ENCODE measurements at places on chromosomes 7 and 10. TPM values are rescaled to one million over a fixed set of nuclear protein-coding genes. Genes with fewer than 3 reads are reported as not detected.

DNA sequence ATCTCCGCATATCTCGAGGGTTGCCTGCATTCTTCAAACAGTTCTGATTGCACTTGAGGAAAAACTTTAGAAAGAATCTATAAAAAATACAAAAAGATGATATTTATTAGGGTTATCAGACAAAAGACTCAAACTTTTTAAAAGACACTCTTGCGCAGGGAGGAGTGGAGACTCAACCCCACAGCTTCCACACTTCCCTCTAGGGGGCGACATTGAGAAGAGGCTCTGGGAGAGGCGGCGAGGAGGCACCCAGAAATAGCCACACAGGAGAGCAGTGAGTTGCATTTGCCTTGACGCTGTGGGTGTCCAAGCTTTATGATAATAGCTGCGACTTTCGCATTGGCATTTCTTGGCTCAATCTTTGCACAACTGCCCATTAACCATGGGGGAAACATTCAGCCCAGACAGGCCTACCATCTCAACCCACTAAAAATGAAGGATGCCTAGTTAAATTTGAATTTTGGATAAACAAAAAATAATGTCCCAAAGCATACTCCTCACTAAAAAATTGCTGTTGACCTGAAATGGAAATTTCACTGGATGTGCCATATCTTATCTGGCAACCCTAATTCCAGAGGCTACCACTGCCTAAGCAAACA is 86.2 kb downstream of the EBF3 start:
- DNase-seq: no peak

GRCh38 chr10:49226594-49226993 is 38.4 kb upstream of the TMEM273 start:
- no peak for DNase-seq

DNA sequence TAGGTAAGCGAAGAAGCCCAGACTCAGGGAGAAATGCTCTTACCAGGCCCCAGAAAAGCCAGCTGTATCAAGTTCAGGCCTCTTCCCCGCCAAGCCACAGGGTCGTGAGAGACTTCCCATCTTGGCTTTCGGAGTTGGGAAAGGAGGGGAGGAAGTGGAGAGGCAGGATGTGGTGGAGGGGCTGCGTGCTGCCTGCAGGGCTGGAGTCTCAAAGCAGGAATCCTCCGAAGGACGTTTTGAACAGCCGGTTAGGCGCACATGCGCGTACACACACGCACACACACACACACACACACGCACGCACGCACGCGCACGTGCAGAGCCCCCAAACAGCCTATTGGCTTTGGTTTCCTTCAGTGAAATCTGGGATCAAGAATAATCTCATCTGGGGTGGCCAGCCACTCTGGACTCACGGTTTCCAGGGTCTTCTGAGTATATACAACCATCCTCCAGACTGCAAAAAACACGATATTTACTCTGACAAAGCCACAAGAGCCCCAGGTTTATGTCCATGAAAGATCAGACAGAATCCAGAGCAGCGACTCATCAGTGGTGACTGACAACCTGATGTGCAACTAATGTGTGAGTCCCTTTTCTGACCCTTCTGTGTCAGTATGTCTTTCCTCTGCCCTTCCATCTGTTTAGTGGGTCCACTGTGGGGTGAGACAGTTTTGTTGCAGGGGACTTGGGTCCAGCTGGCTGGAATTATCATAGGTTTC is 115.0 kb upstream of the ZNF438 start:
- DNase-seq: peak; percentile 33

GRCh38 chr10:43221419-43222209 is 45.3 kb downstream of the RASGEF1A start:
- no peak for DNase-seq

EBLN1 gene
- total RNA-seq: not detected

CTAGE8 gene
- total RNA-seq: 3.1 TPM

DNA sequence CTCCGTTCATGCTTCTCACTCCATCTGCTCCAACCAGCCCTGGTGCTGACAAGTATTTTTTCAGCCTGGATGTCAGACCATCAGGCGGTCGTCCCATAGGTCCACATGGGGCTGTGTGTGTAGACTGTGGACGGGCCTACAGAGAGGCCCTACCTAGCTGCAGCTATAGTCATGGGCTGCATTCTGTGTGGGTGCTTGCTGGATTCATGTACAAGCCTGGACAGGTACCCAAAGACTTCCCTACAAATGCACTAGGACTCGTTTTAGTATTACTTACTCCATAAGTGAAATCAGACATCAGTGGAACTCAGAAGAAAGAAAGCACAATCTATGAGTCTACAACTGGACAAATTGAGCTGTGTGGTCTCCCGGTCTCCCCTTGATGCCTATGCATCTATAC is 146.8 kb downstream of the PKD1L1 start:
- DNase-seq: no peak

DNA sequence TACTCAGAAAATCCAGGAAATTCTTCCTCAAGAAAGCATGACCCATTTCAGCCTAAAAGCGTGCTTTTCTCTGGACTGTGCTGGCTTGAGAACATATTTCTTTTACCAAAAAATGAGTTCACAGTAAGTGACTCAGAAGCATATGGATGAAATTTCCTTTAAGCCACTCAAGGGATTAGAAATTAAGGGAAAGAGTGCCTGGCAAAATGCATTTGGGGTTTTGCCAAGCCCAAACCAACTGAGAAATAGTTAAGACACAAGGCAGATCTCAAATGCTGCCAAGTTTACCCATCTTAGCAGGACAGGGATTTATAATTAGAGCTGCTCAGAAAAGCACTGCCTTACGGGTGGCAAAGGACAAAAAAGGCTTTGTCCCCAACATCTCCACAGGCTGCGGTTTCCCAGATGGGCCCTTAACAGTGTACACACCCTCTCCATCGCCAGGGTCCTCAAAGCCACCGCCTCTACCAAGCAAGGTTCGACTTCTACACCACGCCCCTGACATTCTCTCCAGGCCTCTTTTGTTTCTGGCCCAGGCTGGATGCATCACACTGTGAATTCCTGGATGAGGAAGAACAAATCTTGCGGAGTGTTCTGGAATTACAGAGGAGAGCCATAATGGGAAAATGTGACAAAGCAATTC is 30.1 kb upstream of the CDHR3 start:
- peak; percentile 13 for DNase-seq

ADRA2A gene
- total RNA-seq: 346 TPM

CLRN3 gene
- total RNA-seq: 40.8 TPM

PDE1C gene
- 2.4 TPM for total RNA-seq

DNA sequence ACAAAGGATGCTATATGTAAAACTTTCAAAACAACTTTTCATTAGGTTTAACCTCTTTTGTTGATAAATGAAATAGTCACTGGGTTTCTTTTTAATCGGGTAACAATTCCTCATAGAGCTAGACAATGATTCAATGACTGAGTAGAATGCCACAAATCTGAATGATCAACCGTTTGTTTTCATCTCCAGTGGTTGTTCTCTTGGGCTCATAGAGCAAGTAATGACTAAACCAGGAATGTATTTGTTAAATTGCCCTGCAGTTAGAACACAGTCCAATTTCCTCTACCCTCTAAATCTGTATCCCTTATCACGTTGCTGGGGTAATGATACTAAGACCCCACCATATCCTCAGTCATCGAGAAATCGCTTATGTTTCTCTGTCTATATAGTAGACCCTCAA is 40.0 kb downstream of the CNNM1 start:
- no peak for DNase-seq

- no peak for DNase-seq
Observed at GRCh38 chr7:68269405-68269804, 1272.8 kb downstream of the TYW1 start.

GRCh38 chr7:150962553-150963399 is 15.3 kb downstream of the KCNH2 start:
- peak; percentile 44 for DNase-seq

CALY gene
- total RNA-seq: 0.92 TPM

INSYN2A gene
- total RNA-seq: not detected

EPO gene
- total RNA-seq: not detected

SRGN gene
- 91.4 TPM for total RNA-seq

- no peak for DNase-seq
Observed at GRCh38 chr10:48594803-48595538, 9.9 kb downstream of the ARHGAP22 start.

OR6B1 gene
- not detected for total RNA-seq

HOXA10 gene
- 0.12 TPM for total RNA-seq

- no peak for DNase-seq
Observed at GRCh38 chr10:109934958-109935793, 11.9 kb upstream of the XPNPEP1 start.

GRCh38 chr10:125520968-125521367 is 162.0 kb downstream of the TEX36 start:
- DNase-seq: no peak

- DNase-seq: no peak
Observed at GRCh38 chr7:84811362-84811761, 375.5 kb downstream of the SEMA3D start.

FAM241B gene
- total RNA-seq: 4.0 TPM

GRCh38 chr7:136143271-136143670 is 166.1 kb upstream of the MTPN start:
- no peak for DNase-seq

DNA sequence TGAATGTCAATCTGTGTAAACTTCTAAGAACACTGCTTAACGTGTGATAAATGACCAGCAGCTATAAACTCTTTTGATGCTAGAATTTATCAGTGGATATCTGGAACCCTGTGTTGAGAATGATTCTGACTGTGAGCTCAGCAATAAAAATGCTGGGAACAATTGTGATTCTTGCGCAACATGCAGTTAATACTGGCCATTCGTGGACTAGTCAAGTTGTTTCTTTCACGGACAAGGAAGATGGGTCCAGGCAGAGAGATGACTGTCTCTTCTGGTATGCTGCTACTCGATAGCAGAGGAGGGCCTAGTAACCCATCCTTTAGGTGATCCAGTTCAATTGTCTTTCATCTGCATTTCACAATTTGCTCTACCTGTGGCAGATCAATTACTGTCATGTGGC is 394.8 kb upstream of the IGFBP3 start:
- DNase-seq: no peak

- peak; percentile 58 for DNase-seq
Observed at GRCh38 chr7:54932818-54933543, 85.8 kb upstream of the EGFR start.

GRCh38 chr7:4959893-4960292 is 906 bp upstream of the MMD2 start:
- no peak for DNase-seq

SPDYE18 gene
- 0.72 TPM for total RNA-seq

DNA sequence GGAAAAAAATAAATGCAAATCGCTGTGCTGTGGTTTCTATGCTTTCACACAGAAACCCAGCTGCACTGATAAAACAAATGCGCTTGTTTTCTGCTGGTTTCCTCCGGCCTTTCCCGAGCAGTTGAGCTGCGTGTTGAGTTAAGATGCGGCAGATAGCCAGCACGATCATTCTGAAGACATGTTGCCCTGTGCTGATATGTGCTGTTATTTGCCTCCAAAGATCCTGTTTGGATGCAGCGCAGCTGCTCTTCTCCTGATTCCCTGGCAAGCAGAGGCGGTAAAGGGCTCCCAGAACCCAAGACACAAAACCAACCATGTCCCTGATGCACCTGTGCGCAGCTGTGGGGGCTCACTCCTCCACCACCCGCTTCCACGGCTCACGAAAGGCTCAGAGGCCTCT is 225.4 kb downstream of the PAXIP1 start:
- DNase-seq: no peak

DNA sequence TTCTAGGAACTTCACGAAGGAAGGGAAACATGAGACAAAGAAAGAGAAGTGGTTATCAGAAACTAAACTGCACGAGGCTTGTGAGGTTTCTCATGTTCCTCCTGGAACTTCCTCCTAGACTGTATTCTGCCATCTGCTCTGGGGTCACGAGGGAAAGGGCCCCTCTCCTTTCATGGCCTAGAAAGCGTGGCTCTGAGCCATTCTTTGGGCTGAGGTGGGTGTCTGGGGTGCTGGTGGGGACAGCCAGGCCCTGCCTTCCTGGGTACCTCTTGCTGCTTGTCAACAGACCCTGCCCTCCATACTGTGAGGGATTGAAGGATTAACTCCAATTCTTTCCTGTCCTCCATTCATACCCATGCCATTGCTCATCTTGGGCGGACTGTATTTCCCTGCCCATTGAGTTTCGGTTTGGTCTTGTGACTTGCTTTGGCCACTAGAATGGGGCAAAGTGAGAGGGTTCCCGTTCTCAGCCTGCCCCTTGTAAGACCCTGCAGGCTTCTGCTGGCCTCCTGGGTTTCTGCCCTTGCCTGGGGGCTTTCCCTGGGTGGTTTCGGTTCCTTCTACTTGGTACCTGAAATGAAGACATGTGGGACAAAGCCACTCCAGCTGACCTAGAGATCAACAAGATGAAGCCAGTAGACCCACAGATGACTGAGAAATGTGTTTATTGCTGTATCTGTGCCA is 14.9 kb upstream of the GIMAP8 start:
- DNase-seq: no peak

DNA sequence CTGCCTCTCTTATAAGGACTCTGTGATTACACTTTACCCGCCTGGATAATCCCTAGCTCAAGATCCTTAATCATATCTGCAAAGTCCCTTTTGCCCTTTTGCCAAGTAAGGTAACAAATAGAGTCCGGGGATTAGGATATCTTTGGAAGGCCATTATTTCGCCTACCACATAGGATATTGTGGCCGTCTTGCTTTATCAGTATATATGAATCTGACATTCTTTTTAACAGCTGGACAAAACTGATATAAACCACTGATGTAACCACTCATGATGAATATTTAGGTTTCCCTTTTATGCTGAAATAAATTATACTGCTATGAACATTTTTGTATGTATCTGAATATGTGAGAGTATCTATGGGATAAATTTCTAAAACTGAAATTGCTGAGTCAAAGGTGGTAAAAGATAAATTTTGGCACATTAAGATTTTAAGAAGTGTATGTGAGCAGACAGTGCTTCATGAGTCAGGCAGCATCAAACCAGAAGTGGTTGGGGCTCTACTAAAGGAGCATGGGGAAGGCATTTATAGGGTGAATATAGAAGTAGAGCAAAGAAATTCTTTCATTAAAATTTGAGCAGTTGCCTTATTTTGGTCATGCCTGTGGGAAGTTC is 44.7 kb downstream of the AVL9 start:
- DNase-seq: no peak

DNA sequence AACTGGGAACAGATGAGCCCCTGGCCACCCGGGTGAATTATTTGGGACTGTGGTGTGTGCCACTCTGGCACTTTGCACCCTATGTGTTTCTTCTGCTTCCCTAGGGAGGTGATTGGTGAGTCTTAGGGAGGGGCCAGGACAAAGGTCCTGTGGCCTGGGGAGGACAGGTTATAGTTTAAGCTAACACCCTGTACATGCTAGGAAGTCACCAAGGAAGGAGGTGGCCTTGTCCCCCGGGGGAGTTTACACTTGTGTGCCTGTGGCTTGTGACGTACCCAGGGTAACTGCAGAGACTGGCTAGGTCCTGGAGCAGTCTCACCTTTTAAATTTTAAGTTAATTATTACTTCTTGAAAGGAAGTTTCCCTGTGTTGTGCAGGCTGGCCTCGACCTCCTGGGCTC is 196.2 kb downstream of the BAMBI start:
- DNase-seq: no peak

DNA sequence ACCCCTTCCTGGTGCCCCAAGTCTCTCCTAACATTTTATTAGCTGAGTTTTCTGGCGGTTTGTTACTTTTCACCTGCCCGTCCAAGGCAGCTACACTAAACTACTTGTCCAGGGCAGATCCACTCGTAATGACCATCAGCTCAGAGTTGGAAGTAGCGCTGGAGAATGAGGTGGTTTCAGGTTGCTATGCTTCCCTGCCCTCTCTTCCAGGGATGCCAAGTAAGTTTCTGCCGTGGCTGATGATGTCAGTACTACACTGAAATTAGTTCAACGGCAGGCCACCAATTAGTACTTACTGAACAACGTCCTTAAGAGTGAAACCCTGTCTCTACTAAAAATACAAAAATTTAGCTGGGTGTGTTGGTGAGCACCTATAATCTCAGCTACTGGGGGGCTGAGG is 55.2 kb downstream of the DIP2C start:
- DNase-seq: no peak

PLXDC2 gene
- total RNA-seq: 92.0 TPM
